ENCODE measurements at places on chromosomes 12 and 14. TPM values are rescaled to one million over a fixed set of nuclear protein-coding genes. Genes with fewer than 3 reads are reported as not detected.

The ANO6 gene
- total RNA-seq, result 99.9 TPM

The STON2 gene
- total RNA-seq, result 1.6 TPM

The SLC6A13 gene
- total RNA-seq, result 0.12 TPM

The CIROP gene
- not detected for total RNA-seq

The DAAM1 gene
- total RNA-seq, result 2.8 TPM

The TAS2R43 gene
- total RNA-seq, result not detected

The MGAT4C gene
- not detected for total RNA-seq

The IL26 gene
- total RNA-seq, result not detected

The MANSC4 gene
- not detected for total RNA-seq

The CD163L1 gene
- total RNA-seq, result 8.8 TPM

The TAS2R8 gene
- total RNA-seq, result not detected

The AHNAK2 gene
- total RNA-seq, result 162 TPM

The FSCB gene
- total RNA-seq, result not detected

The TC2N gene
- total RNA-seq, result not detected

The NID2 gene
- not detected for total RNA-seq

The DNAJC22 gene
- total RNA-seq, result 12.6 TPM

The BICDL1 gene
- total RNA-seq, result 1.2 TPM

The SOAT2 gene
- 0.17 TPM for total RNA-seq

The CIDEB gene
- total RNA-seq, result not detected

The LMNTD1 gene
- not detected for total RNA-seq

The WDR89 gene
- total RNA-seq, result 13.0 TPM

The AMN gene
- total RNA-seq, result not detected

The NKX2-8 gene
- not detected for total RNA-seq

The RNASE4 gene
- total RNA-seq, result 0.91 TPM

The WSCD2 gene
- total RNA-seq, result not detected

All from A172 (cell line).